ENCODE measurements at places on chromosomes 1 and 21.

DNA sequence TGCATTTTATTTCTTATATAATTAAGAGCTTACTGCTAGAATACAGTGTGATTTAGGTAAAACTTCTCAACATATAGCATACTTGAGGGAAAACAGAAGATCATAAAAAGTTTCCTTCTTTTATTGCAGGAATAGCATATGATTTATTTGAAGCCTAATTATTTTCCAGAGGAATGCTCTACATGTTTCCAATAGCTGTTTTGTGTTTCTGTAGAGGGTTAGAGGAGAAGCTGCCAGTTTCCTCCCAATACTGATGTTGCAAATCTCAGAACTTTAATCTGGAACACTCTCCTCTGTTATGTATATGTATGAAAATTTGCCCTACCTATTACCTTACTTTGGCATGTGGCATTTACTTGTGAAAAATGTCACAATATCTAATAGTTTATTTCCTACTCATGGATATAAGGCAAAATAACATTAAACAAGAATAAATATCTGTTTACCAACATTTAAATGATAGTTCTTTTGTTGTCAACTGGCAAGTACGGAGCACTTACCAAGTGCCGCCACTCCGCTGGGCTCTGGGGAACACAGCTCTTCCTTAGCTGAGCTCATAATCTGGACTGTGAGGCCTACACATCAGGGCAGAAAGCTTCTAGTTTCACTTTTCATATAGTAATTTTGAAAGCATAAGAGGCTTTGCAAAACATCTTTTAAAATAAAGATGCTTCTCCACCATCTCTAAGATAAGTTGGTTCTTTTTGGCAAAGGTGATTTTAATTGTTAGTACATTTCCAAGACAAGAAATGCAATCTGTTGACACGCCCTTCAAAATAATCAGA lies 239.8 kb upstream of the C1orf105 start:
- DNase-seq = no peak

- no peak for DNase-seq
Measured at GRCh38 chr1:227343727-227344551, 25.6 kb upstream of the CDC42BPA start.

GRCh38 chr1:116760487-116760886 lies 6.3 kb downstream of the CD2 start:
- DNase-seq = no peak

DNA sequence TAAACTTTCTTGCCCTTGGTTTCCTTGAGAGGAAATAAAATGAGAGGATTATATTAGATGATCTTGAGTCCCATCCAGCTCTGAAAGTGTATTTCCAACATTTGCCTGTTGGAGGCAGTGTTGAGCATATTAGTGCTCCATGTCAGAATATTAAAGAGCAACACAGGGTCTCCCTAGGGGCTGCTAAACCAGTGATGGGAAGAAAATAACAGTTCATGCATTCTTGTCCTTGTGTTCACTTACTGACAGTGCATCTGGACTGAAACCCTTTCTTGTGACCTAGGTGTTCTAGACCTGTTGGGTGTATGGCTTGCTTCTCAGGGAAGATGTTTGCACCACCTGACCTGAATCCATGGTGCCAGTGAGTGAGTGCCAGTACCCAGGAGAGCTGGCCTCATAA lies 124.7 kb upstream of the KIAA0040 start:
- DNase-seq = no peak

DNA sequence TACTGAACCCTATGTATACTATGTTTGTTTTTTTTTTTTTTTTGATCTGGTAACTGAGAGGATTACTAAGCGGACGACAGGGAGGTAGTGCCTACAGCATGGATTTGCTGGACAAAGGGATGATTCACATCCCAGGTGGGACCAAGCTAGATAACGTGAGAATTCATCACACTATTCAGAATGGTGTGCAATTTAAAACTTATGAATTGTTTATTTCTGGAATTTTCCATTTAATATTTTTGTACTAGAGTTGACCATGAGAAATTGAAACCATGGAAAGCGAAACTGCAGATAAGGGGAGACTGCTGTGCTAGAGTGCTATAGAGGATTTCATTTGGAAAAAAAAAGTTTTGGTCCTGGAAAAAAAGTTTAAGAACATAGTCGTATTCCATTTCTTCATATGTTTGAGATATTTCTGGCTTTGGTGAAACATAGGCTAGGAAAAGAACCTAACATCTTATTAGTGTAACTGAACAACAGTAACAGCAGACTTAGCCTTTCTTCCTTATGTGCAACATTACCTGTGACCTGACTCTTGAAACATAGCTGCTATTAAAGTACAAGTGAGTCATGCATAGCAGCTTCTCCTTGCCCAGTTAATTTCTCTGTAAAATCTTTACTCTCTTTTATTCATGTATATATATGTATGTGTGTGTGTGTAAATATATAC lies 202.5 kb downstream of the FGGY start:
- DNase-seq = no peak

DNA sequence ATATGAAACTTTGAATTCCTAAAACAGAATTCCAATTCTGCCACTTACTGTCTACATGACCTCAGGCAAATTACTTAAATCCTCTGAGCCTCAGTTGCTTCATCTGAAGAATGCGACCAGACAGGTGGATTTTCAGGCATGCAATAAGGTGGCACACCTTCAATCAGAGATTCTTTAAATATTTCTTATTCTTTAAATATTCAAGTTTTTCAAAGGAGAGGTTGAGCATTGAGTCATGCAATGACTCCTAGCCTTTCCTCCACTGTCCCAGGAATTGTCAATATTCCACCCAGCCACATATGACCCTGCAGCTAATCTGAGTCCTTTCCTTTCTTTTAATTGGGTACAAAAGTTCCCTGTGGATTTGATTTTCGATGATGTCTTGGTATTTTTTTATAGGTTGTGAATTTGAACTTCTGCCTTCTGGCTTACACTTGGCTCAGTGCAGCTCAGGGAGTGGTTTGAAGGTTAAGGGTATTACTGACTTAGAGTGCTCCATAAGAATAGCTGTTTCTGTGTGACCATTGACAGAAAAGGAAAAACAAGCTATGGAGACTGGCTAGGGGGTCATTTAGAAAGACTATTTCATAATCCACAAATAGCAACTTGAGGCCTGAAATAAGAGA lies 52.2 kb upstream of the PRDX6 start:
- DNase-seq = no peak

DNA sequence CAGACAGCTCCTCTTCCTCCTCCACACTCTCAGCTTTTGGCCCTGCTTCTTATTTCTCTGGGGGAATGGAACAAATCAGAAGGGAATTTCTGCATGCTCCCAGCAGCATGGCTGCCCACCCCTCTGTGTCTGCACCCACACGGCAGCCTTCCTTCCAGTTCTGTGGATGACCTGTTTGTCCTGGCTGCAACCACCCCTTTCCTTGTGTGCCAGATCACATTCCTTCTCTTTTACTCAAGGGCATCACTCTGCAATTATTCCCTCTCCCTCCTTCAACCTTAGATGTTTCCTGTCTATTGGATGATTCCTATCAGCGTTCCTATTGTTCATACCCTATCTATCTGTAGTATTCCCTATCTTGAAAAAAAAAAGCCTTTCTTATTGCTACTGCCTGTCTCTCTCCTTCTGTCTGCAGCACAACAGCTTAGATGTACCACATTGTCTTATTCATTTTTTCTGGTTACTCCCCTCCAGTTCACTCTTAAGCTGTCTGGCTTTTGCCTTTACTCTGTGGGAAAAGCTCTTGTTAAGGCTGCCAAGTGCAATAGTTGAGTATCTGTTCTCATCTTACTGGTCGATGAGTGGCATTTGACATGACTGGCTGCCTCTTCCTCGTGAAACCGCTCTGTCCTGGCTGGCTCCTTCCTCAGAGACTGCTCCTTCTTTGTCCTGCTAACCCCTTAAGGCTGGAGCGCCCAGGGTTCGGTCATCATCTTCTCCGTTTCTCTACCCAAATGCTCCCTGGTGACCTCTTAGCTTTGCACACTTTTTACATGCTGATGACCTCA lies 351.1 kb downstream of the CAMTA1 start:
- DNase-seq = no peak

GRCh38 chr1:107358619-107359327 lies 217.9 kb downstream of the NTNG1 start:
- DNase-seq = no peak

DNA sequence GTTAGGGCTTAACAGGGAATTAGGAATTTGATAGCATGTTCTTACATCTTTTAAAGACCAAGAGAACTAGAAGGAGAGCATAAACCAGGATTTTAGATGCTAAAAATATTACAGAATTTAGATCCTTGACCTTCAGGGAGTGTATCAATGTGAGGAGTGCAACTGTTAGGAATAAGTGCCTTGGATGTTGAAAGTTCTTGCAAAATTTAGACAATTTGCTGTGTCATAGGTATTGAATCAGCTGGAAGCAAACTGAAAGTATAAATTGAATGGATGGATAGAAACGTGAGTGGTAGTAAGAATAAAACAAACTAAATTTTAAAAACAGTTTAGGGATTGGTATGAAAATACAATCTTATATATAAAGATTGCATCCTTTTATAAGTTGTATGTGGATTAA lies 27.7 kb downstream of the PPP1R12B start:
- DNase-seq = no peak
